ENCODE measurements at places on chromosomes 3 and 15.

- DNase-seq: no peak
Measured at GRCh38 chr3:35800960-35801459, 161.7 kb downstream of the ARPP21 start.

DNA sequence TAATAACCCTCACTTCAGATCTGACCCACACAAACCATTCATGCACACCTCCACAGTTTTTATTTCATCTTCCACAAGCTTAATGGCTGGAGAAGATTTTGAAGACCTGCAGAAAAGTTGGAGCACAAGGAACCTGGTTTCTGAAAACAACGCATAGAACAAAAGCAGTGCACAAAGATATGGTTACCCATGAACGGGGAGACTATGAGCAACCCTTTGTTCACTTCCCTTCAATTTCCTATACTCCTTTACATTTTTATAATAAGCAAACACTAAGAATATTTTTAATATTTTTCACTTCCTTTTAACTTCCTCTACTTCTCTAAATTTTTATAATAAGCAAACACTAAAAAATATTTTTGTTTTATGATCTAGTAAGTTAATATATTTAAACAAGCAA, 103.5 kb upstream of the UBE2E2 start:
- no peak for DNase-seq

GRCh38 chr3:52039846-52040245, 16.5 kb downstream of the DUSP7 start:
- no peak for DNase-seq

- DNase-seq: no peak
Measured at GRCh38 chr3:7205535-7205934, 344.6 kb downstream of the GRM7 start.

GRCh38 chr15:37135225-37135624, 34.9 kb upstream of the MEIS2 start:
- peak; percentile 2 for DNase-seq

GRCh38 chr3:177333533-177334520, 136.5 kb upstream of the TBL1XR1 start:
- no peak for DNase-seq

GRCh38 chr3:138717348-138717747, 108.8 kb downstream of the FAIM start:
- no peak for DNase-seq

GRCh38 chr3:72009851-72010443, 225.0 kb upstream of the PROK2 start:
- no peak for DNase-seq

DNA sequence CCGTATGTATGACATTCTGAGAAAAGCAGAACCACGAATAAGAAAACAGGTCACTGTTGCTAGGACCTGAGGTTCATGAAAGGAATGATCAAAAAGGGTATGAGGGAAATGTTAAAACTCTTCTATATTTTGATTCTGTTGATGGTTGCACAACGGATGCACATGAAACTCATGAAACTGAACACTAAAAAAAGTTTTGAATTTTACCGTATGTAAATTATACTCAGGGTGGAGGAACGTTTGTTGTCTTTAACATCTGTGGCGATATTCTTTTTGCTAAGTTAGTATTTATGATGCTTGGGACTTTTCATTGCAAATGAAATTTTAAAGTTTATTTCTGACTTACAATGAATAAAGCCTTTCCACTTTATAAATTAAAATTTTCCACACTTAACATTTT, 55.4 kb downstream of the STAG1 start:
- DNase-seq: no peak

GRCh38 chr15:80774486-80774885, 4.7 kb upstream of the CEMIP start:
- no peak for DNase-seq

GRCh38 chr3:54714035-54714434, 213.8 kb downstream of the LRTM1 start:
- no peak for DNase-seq

DNA sequence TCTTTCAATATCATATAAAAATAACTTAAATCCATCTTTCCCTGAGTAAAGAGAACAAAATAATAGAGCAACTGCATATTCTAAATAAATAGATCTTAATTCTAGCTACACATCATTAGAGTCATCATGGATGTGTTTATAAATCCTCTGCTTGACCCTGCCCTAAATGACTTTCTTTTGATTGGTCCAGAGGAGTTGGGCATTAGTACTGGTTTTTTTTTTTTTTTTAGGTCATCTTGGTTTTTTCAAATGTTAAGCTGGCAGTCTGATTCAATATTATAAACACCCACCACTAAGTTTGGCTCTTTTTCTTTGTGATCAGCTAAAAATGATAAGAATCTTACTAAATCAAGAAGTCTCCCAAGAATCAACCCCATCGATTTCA, 504.0 kb upstream of the CBLB start:
- no peak for DNase-seq

DNA sequence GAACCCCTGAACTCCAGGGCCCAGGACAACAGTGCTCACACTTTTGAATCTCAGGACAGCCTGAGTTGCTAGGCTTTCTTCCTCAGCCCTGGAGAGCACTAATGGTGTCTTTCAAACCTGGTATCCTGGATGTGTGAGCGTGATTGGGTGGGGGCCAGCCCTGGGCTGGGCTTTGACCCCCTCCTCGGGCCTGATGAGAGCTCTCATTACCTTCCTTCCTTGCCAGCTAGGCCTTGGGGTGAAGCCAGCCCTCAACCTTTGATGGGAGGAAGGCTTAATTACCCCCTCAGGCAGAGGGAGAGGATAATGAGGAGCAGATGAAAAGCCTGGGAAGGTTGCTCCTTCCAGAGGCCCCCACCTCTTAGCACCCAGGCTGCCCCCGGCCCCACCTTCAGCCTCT, 31.1 kb upstream of the INSYN1 start:
- no peak for DNase-seq

GRCh38 chr3:101519685-101520365, 6.8 kb upstream of the SENP7 start:
- DNase-seq: no peak

DNA sequence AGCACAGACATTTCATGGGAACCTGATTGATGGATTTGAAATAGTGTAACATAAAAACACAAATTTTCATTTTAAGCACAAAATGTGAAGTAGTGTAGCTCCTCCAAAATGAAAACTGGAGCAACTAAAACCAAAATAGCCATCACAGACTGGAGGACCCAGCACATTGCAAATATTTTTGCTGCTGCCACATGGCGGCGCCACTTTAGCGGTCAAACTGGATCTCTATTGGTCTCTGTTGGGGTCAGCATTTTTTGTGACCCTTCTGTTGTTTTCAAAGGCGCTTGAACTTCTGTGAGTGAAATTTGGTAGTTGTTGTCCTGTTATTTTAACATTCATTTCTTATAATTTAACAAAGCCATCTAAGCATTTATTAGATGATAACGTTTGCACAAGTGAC, 259.9 kb downstream of the IL20RB start:
- DNase-seq: no peak

DNA sequence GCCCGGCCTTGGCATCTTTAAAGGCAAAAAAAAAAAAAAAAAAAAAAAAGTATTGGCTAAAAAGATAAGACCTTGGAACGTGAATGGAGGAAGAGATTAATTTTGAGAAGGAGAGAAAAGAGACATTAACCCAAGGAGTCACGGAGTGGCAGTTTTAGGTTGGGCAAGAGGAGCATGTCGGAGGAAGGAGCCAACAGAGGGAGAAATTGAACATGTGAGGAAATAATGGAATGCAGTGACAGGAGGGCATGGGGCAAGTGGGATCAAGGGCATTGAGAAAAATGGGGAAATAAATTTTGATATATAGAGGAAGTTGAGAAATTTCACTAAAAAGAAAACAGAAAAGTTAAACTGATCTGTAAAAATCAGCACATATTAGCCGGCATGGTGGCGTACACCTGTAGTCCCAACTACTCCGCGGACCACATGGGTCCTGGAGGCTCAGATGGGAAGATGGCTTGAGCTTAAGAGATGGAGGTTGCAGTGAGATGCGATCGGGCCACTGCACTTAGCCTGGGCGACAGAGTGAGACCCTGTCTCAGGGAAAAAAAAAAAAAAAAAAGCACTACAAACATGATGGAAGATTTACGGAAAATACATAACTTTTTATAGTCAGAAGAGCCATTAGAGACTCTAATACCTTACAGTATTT, 1.2 kb downstream of the HAUS2 start:
- no peak for DNase-seq

Measured in SHP77 treated with DMSO at 0.1 percent for 48 hours (cell line).